ENCODE measurements at places on chromosomes 12 and 14.

DNA sequence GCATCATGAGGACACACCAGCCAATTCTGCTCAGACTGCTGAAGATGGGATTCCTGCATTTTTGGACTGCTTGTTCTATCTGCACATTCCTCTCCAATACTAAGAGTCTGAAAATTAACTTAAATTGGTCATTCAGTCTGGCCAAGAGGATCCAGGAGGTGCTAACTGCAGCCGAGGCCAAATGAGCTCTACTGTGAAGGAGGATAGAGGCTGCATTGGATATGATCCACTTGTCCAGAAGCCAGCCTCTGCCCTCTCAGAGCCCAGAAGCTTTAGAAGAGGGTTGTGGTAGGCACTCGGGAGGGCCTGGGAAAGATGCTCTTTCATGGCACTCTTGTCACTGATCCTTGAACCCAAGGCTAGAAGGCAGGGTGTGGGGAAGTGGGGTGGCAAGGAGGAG is 37.1 kb upstream of the PLEK2 start:
- DNase-seq = no peak

DNA sequence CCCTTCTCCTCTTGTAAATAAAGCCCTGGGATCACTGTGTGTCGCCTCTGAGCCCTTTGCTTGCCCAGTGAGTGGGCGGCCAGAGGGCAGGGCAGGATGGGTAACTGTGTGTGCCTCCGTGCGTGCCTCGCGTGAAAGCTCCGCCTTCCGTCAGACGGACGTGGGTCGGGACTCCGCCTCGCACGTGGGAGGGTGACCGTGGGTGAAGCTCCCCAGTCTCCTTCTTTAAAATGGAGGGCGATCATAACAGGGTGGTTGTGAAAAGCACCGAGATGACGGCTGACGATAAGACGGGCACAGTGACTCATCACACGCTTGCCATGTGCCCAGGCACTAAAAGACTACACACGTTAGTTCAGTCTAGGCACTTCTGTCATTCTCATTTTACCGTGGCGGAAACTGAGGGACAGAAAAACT is 9.2 kb downstream of the PHB2 start:
- DNase-seq = peak; percentile 80

DNA sequence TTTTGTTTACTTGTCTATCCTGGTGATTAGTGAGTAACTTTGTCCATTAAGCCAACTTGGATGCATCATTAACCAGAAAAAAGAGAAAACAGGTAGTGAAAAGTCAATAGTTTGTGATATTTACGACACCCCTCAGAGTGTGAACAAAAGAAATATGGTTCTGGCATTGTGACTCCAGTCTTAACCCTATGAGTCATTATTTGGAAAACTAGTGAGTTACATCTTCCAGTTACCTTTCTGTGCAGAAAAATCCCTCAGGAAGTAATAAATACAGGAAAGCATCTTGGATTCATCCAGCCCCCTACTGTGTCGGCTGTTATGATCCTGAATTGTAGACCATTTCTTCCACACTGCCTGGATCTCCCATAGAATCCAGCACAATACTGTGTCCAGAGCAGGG is 379.1 kb downstream of the GALC start:
- DNase-seq = no peak

GRCh38 chr14:21852061-21852664 is 178.5 kb upstream of the OR4E1 start:
- DNase-seq = peak; percentile 54

GRCh38 chr14:82854131-82854530 is 1320.5 kb upstream of the SEL1L start:
- DNase-seq = no peak

DNA sequence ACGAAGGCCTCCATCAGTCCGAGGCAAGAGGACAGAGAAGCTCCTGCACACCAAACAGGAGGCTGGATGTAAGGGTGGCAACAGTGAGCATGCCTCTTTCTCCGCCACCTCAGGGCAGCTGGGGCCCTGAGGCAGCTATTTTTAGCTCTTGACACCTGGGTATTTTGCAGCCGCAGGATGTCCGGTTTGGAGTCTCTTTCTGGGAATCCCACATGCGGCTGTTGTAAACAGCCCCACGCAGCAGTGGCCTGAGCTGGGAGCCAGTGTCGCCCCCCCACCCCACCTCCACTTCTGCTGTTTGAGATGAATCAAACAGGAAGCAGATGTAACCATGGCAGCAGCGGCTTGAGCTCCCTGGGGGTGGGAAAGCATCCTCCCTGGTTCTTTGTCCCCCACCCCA is 11.7 kb downstream of the HDAC7 start:
- DNase-seq = peak; percentile 58

DNA sequence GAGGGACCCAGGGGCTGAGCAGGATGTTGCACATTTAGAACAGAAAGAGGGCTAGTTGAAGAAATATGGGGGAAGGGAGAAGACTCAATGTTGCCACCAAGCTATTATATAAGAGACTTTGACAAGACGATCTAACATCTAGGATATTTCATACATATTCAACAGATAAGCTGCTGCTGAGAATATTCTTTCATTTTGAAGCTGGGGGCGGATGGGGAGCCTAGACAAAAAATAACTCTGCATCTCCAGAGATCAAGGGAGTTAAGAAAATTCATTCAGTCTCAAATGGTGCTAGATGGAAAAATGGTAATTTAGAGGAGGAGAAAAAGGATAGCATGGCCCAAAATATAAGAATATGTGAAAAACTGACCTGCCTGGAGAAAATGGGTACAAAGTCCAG is 415.6 kb downstream of the MDGA2 start:
- DNase-seq = no peak

DNA sequence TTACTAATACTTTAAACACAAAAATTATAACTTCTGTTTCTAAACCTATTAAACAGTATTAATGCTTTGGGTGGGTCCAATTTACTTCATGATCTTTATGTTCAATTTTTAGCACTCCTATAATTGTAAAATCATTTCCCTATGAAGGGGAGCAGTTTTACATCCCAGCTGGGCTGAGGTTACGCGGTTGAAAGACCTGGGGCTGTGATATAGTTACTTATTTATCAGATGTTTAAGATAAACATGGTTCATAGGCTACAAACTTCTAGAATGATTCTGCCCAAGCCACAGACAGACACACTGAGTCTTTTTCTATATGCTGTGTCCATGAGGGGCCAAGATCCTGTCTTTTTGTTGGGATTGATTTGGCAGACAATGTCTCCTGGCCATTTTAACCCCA is 44.4 kb downstream of the DYRK2 start:
- DNase-seq = no peak

DNA sequence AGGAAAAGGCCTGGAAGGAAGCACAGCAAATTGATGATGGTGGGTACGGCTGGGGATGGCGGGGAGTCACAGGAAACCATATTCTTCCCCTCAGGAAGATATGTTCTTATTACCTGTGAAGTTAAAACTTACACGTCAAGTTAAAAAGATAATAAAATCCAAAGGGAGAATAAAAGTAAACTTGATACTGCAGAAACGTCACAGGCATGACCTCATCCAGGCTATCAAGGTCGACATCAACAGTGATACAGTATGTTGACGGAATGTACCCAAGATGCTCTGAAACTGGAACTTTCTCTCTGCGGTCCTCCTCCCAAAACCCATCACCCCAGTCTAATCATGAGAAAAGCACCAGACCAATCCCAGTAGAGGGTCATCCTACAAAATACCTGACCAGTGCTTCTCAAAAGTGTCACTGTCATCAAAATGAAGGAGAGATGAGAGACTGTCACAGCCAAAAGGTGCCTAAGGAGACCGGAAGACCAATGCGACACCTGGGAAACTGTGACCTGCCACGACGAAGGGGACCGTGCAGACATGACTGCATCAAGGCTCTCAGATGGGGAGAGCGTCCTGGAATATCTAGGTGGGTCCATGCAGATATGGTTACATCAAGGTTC is 74.6 kb downstream of the SCARB1 start:
- DNase-seq = no peak

DNA sequence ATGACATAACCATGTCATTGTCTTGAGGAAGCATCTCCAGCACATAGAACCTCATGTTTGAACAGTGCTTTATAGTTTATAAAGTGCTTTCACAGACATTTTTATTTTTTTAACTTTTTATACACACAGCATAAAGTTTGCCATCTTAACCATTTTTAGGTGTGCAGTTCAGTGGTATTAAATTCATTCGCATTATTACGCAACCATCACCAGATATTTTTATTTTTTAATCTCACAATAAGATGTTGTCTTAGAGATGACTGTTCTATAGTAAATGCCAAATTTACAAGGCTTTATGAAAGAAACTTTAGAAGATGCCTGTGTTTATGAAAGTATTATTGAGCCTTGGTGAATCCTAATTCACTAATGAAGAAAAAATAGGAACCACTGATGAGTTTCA is 19.9 kb downstream of the CYP46A1 start:
- DNase-seq = no peak

- no peak for DNase-seq
Observed at GRCh38 chr12:30587782-30588181, 107.9 kb downstream of the IPO8 start.

DNA sequence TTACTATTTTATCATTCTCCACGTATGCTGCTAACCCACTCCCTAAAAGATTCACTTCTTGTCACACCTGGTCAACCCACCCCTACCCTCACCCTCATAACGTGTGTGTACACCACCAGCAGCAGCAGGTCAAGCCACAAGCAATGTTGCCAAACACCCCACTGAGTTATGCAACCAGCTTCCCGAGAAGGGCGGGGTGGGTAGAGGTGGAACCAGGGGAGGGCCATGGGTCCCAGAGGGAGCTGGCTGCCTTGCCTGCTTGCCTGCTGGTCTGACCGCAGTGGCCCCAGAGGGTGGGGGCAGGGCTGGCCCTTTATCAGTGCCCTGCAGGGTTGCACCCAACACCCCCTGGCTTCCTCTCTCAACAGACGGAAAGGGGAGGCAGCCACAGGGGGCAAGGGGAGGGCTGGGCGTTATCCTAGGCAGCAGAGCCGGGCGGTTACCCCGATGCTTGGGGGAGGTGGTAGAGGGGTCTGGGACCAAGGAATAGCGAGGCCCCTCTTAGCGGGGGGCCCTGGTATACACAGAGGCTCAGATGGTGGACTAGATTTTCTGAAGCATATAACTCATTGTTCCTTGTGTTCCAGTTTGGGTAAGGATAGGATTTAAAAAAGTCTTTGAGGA is 3.5 kb upstream of the NFE2 start:
- no peak for DNase-seq

GRCh38 chr12:131606218-131606901 is 104.5 kb upstream of the SFSWAP start:
- no peak for DNase-seq

- no peak for DNase-seq
Observed at GRCh38 chr14:102487204-102487577, 22.4 kb downstream of the ANKRD9 start.

DNA sequence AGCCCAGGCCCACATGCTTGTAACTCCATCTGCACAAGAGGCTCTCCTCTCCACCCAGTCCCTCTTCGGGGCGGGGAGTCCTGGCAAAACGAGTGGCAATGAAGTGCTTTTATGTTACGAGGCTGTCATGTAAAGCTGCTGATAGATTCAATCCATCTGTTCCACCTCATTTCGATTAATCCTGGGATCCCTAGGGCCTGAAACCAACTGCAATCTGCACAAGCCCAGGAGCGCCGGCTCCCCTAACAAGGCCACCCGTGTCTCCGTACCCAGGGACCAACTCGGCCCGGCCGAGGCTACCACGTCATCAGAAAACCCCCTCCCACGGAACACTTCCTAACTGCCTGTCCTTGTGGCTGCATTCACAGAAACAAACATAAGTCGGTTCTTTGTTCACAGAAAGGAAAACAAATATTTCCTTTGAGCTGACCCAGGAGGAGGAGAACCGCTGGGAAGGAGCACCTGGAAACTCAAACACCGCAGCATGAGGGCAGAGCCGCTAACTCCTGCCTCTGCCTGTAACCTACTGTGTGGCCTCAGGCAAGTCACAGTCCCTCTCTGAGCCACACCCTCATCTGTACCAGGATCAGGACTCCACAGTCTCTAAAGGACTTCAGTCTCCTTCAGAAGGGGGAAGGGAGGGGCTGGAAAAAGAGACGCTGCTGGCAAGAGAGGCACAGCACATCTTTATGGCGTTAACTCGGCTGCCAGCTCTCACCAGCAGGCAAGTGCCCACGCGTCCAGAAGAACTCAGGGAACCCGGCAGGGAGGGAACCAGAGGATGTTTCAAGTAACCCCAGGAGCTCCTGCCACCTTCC is 47.8 kb downstream of the CCDC88C start:
- DNase-seq = no peak

DNA sequence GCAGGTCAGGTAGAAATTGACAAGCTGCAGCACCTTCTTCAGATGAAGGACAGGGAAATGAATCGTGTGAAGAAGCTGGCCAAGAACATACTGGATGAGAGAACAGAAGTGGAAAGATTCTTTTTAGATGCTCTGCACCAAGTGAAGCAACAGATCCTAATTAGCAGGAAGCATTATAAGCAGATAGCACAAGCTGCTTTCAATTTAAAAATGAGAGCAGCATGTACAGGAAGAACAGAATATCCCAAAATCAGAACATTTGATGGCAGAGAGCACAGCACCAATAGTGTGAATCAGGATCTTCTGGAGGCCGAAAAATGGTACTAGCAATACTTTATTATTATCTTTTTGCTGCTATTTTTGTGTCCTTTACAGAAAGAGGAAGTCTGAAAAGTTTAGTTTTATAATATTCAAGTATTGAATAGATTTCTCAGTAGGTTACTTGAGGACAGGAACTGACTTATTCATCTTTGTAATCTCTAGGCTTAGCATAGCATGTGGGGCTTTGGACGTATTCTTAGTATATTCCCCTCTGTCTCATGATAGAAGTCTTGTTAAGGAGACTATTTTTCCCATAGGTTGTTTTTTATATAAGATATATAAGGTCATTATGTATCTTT is 30.8 kb downstream of the BBOF1 start:
- no peak for DNase-seq

GRCh38 chr14:65195042-65195719 is 92.9 kb upstream of the MAX start:
- DNase-seq = no peak

GRCh38 chr12:29427964-29428363 is 47.0 kb upstream of the ERGIC2 start:
- DNase-seq = no peak

DNA sequence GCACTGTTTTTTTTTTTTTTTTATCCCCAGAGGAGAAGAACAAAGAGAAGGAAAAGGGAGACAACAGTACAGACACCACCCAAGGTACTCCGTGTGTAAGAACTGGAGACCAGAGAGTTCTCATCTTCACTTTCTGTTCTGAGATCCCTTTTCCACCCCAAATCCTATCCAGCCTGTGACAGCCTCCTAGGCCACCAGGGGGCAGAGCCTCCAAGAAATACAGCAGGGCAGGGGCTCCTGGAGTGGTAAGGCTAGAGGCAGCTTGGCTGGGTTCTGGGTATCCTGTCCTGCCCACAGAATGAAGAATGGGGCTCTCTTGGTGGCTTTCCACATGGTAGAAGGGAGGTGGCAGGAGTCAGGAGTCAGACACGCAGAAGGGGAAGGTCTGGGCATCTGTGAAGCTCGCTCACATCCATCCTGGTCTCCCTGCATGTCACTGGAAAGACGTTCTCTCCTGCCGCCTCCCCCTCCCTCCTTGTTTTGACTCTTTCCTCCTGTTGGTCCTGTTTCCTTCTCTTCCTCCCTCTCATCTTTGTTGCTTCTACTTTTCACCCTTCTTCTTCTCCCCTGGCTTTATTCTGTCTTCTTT is 12.0 kb downstream of the CLSTN3 start:
- no peak for DNase-seq

Data from stimulated activated CD8-positive, alpha-beta memory T cell treated with anti-CD3 and anti-CD28 coated beads, Interleukin-7, amount 100 ng/mL, for 1 hour (primary cell).